ENCODE measurements at places on chromosomes 11 and 22.

DNA sequence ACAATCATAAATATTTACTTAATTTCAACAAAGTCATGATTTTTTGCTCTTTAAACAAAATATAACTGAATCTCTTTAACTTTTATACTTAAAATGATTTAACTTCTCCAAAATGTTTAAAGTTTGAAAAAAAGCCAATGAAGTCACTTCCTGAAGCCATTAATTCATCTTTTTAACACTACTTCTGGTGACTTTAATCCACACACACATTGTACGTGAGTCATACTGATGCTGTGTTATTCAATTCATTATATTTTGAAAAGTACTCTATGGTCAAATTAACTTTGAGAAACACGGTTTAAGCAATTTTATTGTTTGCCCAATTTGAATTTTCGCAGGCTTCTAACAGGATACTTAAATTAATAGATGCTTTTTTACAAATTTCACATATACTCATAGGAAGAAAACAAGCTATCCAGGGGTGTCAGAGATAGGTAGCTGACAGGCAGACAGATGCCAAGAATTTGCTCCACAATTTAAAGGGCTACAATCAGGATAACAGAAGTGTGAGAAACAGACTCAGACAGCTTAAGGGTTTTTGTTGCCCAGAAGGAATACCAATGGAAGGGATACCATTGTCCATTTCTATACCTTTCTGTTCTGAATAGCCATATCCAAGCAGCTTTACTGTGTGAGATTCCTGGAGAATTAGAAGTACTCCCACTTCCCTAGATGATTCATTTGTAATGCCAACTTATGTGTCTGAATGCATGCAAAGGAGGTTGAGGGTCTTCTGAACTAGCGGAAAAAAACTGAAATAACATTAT, 118.4 kb downstream of the RBFOX2 start:
- DNase-seq: no peak

DNA sequence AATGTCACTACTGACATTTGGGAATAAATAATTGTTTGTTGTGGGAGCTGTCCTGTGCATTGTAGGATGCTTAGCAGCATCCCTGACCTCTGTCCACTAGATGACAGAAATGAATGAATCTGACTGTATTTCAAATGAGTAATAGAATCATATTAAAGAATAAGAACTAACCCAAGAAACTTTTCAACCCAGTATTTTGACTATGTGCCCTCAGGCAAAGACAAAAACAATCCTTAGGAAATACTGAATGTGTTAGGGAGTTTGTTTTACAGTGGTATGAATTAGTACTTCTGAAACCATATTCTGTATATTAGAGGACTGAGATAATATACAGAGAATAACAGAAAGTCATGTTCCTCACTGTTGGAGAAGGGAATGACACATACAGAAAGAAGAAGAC, 320.9 kb upstream of the PITPNB start:
- DNase-seq: no peak

GRCh38 chr22:49826603-49827270, 936 bp downstream of the BRD1 start:
- DNase-seq: no peak

DNA sequence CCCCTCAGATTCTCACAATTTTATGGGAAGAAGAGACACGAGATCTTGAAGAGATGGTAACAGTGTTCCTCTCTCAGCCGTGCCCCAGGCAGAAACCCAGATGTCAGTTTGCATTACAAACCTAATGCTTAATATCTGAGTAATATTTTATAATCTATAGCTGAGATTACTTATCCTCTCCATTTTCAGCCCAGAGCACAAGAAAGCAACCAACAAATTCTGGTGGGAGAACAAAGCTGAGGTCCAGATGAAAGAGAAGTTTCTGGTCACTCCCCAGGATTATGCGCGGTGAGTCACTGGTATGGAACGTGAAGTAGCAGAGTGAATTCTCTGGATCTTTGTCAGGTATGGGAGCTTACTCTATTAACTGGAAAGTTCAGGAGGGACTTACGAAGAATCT, 884 bp downstream of the CENATAC start:
- no peak for DNase-seq

DNA sequence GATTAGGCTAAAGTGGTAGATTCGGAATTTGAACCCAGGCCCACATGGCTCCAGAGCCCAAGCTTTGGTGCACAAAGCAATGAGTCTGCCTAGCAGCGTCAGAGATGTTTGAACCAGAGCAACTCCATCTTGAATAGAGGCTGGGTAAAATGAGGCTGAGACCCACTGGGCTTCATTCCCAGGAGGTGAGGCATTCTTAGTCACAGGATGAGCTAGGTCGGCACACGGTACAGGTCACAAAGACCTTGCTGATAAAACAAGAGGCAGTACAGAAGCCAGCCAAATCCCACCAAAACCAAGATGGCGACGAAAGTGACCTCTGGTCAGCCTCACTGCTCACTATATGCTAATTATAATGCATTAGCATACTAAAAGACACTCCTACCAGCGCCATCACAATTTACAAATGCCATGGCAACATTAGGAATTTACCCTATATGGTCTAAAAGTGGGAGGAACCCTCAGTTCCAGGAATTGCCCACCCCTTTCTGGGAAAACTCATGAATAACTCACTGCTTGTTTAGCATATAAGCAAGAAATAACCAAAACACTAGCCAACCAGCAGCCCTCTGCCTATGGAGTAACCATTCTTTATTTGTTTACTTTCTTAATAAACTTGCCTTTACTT, 40.3 kb upstream of the DAGLA start:
- no peak for DNase-seq

DNA sequence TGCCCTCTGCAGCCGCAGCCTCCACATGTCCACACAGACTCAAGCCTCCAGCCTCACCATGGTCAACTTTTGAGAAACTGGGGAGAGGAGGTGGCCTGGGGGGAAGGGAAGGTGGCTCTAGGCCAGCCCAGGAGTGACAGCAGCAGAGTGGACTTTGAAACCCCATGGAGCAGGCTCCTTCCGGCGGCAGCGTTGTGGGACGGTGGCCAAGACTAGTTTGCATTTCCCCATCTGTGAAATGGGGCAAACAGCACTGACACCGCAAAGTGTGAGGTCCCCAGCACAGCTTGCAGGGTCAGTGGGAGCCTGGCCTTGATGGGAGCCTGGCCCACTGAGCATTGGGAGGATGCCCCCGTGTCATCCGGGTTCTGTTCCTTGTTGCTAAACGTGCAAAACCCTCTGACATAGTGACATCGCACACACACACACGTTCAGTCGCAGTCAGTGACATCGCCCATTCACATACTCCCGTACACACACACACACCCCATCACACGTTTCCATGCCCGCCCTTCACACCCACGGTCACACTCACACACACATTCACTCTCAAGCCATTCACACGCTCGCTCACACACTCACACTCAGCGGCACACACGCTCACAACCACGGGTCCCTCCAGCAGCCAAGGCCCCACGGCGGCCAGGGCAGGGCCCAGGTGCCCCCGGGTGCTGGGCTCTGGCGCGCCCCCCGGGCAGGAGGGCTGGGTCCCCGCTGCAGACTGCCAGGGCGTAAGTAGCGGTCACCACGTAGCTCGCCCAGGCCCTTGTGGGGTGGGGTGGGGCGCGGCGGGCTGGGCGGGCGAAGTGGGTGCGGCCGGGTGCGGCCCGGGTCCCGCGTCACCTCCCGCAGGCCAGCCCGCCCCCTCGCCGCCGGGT, 585 bp downstream of the CYB5R3 start:
- DNase-seq: no peak

DNA sequence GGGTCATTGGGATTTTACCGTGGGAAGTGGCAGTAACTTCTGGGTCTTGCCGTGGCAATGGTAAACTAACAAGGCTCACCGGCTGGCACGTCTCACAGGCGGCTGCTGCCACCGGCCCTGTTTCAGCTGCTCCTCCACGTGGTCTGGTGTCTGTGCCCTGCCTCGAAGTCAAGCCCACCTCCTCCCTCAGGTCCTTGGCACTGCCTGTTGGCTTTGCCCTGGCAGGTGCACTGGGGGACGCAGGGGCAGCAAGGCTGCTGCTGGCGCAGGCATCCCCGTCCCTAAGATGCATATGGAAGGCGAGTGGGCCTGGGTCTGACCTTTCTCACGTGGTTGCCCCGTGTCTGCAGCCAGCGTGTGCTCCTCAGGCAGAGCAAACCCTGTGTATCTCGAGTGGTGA, 783.6 kb downstream of the BRD1 start:
- DNase-seq: no peak

DNA sequence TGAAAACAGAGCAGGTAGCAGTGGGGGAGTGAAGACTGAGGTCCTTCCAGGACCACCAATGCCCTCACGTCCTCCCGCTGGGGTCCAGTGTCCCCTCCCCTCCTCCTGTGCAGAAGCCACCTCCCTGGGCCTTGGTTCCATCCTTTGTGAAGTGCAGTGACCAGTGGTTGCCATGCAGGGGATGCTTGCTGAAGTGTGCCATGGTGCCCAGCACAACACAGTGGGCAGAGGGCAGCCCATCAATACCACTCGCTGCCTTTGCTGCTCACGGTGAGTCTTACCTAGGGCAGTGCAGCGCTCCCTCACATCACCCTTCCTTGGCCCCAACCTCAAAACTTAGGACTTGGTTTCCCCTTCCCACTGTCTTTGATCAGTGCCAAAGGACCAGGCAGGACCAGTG, 12.9 kb downstream of the MYEOV start:
- no peak for DNase-seq

GRCh38 chr11:118117790-118118601, 31.2 kb upstream of the SMIM35 start:
- no peak for DNase-seq

DNA sequence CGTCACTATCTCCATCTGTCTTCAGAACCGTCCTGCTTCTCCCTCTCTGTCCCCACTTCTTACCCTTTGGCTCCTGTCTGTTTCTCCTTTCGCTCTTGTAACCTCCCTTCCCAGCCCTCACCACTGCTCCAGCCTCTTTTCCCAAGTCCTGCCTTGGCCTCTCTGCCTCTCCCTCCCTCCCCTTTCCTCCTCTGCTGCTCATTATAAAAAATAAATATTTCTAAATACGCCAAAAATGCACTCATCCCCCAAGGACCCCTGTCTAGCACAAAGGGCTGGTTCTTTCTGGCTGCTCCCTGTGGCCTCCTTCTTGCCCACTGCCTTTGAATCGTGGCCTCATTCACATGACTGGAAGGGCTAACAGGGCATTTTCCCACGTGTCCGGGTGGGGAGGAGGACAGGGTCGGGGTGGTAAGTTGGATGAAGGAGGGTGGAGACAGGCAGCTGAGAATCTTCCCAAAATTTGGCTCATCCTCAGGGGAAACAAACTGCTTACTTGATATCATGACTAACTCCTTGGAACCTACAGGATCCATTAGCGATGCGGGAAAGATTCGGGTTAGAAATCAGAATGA, 26.4 kb upstream of the OAF start:
- DNase-seq: no peak

DNA sequence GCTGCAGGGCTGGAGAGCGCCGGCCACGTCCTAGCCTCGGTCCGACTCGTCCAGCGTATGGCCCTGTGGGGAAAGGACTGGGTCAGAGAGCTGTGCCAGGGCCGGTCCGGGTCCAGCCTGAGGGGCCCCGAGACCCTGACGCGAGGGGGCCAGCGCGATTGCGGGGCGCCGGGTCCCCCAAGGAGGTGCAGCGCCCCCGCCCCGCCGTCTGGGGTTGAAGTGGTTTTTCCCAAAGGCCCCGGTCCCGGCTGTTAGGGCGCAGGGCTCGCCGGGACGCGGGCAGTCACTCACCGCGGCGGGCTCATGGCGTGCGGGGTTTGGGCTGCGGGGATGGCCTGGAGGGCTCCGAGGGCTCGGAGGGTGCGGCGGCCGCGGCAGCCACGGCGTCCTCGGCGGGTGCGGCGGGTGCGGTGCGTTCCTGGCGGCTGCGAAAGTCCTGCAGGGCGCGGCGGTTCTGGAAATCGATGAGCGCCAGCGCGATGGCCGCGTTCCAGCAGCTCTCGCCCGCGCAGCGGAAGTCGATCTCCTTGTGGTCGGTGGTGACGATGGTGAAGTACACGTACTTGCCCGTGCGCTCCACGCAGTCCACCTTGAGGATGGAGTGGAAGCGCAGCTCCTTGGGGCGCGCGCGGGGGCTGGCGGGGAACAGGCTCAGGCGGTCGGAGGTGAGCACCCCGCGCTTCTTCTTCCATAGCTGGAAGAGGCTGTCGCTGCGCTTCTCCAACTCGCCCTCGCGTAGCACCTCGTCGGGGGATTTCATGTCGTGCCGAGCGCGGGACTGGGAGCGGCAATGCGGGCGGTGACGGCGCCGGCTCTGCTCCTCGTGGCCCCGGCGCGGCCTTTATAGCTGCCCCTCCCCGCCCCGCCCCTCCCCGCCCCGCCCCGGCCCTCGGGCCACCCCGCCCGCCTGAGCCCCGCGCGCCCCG, at the start of gene PHLDA2:
PHLDA2 (minus strand) TSS at position 816 of the 926 bp plus-strand sequence; CDS start at position 760, 56 bp downstream.
- no peak for DNase-seq

- no peak for DNase-seq
Observed at GRCh38 chr11:110272919-110273318, 23.5 kb downstream of the RDX start.

All from stimulated activated CD4-positive, alpha-beta T cell treated with anti-CD3 and anti-CD28 coated beads, Interleukin-15, amount 100 ng/mL, for 1 hour (primary cell).